ENCODE measurements at places on chromosomes 5 and 9. TPM values are rescaled to one million over a fixed set of nuclear protein-coding genes. Genes with fewer than 3 reads are reported as not detected.

- no peak overlapping the region for H3K4me3 ChIP-seq
- H3K36me3 ChIP-seq: no peaks in the 10 kb centered on the region
- no peak overlapping the region for H3K27ac ChIP-seq
Measured at GRCh38 chr5:89041976-89042375, 159.0 kb upstream of the MEF2C start.

DNA sequence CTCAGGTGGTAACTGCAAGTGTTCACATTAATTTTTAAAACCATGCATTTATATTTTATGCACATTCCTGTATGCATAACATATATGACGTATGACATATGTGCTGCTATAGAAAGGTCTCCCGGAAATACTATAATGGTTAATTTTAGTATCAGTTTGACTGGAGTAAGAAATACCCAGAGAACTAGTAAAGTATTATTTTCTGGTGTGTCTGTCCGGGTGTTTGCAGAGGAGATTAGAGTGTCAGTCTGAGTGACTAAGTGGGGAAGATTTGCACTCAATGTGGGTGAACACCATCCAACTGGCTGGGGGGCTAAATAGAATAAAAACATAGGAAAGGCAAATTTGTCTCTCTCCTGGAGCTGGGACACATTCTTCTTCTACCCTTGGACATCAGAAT, 26.9 kb downstream of the UIMC1 start:
- no peak overlapping the region for H3K27ac ChIP-seq
- H3K4me3 ChIP-seq: no peak overlapping the region
- no peak for DNase-seq
- H3K27me3 ChIP-seq: no peaks in the 10 kb centered on the region

GRCh38 chr5:148237785-148238417, 424 bp upstream of the MARCOL start:
- H3K4me1 ChIP-seq: no peaks in the 10 kb centered on the region
- H3K4me3 ChIP-seq: no peak overlapping the region
- no peak overlapping the region for H3K27ac ChIP-seq
- no peak for DNase-seq
- no peaks in the 10 kb centered on the region for H3K36me3 ChIP-seq

DNA sequence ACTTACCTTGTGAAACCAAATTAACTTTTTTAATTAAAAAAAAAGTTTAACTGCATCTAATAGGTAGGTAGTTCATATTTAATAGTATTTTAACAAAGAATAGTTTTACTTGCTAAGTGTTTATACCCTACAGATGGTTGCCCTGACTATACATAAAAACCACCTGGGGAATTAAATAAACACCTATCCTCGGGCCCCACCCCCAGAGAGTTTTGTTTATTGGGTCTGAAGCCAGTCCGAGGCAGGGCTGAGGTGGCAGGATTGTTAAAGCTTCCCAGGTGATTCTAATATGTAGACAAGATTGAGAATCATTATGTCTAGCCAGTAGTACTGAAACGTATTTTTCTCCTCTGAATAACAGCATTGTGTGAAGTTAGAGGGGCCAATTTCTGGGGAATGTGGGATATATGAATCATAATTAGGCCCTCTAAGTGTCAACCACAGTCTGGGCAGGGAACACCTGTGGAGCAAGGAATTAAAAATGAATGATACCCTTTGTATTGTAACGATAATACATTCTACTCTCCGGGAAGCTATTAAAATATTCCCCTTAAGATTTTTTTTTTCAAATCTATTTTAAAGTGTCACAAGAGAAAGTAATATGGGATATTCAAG, 5.6 kb upstream of the PAM start:
- DNase-seq: no peak
- H3K27me3 ChIP-seq: no peaks in the 10 kb centered on the region
- no peak overlapping the region for H3K4me3 ChIP-seq
- H3K27ac ChIP-seq: no peak overlapping the region
- H3K4me1 ChIP-seq: peaks cover 13% of the 10 kb centered on the region

GRCh38 chr5:63155310-63155631, 576.7 kb downstream of the LRRC70 start:
- no peak overlapping the region for H3K27ac ChIP-seq
- H3K4me1 ChIP-seq: no peaks in the 10 kb centered on the region
- no peak for DNase-seq
- no peaks in the 10 kb centered on the region for H3K27me3 ChIP-seq
- H3K36me3 ChIP-seq: no peaks in the 10 kb centered on the region
- H3K4me3 ChIP-seq: no peak overlapping the region

- H3K27me3 ChIP-seq: no peaks in the 10 kb centered on the region
- H3K4me1 ChIP-seq: no peaks in the 10 kb centered on the region
- no peaks in the 10 kb centered on the region for H3K36me3 ChIP-seq
- DNase-seq: no peak
- H3K4me3 ChIP-seq: no peak overlapping the region
Measured at GRCh38 chr5:91139572-91140200, 243.4 kb downstream of the ARRDC3 start.

GRCh38 chr9:96383165-96383942, at the start of gene SLC35D2:
Gene SLC35D2 (minus strand): TSS chr9:96383711. CDS start chr9:96383634, 77 bp downstream.
- peak within 1 kb of the TSS; percentile 54 for H3K4me3 ChIP-seq
- no peak within 1 kb of the TSS for H3K27ac ChIP-seq
- no peaks in the 10 kb centered on the region for H3K27me3 ChIP-seq
- peaks cover 4% of the 10 kb centered on the region for H3K36me3 ChIP-seq

- H3K4me3 ChIP-seq: no peak overlapping the region
- no peaks in the 10 kb centered on the region for H3K27me3 ChIP-seq
- no peak overlapping the region for H3K27ac ChIP-seq
- no peaks in the 10 kb centered on the region for H3K36me3 ChIP-seq
- no peaks in the 10 kb centered on the region for H3K4me1 ChIP-seq
- DNase-seq: no peak
Measured at GRCh38 chr5:14440582-14441431, 140.8 kb upstream of the OTULINL start.

GRCh38 chr5:153896117-153896516, 142.6 kb downstream of the FAM114A2 start:
- no peaks in the 10 kb centered on the region for H3K27me3 ChIP-seq
- no peaks in the 10 kb centered on the region for H3K36me3 ChIP-seq
- no peaks in the 10 kb centered on the region for H3K4me1 ChIP-seq
- no peak for DNase-seq
- H3K27ac ChIP-seq: no peak overlapping the region

DNA sequence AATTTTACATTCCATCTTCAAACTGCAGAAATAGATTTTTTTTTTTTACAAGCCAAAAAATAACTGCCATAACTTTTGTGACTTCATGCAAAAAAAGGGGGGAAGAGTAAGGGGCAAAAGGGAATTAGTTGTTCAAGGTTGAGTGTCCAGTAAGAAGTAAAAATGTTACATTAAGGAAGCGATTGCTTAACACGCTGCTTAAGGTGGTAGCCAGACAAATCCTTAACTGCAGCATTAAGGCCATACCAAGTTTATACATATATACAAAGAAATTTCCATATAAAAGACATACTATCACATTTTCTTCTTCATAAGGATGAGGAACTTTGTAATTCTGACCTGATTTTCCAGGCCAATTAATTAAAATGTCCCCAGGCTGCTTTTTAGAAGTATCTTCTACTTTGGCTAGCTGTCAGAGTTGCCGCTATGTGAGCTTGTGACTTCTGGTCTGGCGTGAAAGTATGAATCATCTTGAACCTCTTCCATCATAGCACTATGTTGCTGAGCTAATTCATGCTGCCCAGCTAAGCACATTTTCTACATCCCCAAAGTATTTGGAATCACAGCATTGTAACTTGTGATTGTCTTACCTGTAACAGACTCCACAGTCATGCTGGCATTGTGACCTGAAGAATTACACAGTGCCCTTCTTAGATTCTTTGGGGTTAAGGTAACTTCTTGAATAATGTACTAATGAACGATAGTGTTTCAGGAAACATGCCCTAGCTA, 40.0 kb downstream of the G3BP1 start:
- no peak overlapping the region for H3K4me3 ChIP-seq
- no peak for DNase-seq
- no peaks in the 10 kb centered on the region for H3K4me1 ChIP-seq
- no peak overlapping the region for H3K27ac ChIP-seq
- peaks cover 56% of the 10 kb centered on the region for H3K36me3 ChIP-seq

- H3K4me1 ChIP-seq: no peaks in the 10 kb centered on the region
- H3K36me3 ChIP-seq: no peaks in the 10 kb centered on the region
- H3K4me3 ChIP-seq: no peak overlapping the region
Measured at GRCh38 chr9:92504881-92505280, 22.6 kb upstream of the ASPN start.

- no peaks in the 10 kb centered on the region for H3K27me3 ChIP-seq
- no peak for DNase-seq
- H3K36me3 ChIP-seq: no peaks in the 10 kb centered on the region
- H3K27ac ChIP-seq: no peak overlapping the region
Measured at GRCh38 chr9:19926774-19927173, 137.9 kb upstream of the SLC24A2 start.

DNA sequence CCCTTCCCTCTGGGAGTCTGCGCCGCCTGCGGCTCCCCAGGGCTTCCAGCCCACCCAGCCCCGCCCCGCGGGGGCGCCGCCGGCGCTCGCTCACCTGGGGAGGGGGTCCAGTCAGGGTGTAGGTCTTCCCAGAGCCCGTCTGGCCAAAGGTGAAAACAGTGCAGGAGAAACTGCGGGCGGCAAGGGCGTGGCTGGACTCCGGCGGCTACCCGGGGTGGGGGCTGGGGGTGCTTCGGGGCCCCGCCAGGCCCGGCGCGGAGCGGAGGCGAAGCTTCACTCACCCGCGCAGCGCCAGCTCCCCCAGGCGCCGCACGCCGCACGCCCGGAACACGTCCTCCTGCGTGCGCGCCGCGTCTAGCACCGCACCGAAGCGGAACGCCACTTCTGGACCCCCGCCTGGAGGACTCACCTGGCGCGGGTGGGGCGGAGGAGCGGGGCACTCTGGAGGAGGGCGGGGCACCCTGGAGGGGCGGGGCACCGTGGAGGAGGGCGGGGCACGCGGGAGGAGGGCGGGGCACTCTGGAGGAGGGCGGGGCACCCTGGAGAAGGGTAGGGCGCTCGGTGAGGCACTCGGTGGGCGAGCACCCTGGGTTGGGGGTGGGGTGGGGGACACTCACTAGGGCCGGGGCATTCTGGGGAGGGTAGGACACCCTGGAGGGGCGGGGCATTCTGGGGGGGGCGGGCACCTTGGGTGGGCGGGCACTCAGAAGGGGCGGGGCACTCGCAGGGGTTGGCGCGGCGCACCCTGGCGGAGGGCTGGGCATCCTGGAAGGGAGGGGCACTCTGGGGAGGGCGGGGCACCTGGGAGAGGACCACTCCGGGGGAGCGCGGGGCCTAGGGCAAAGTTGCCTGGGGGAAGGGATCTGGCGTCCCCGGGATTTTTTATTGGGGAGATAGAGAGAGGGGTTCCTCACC, 814 bp downstream of the KIF12 start:
- H3K4me1 ChIP-seq: peaks cover 6% of the 10 kb centered on the region
- H3K27me3 ChIP-seq: peaks cover 30% of the 10 kb centered on the region
- no peak overlapping the region for H3K27ac ChIP-seq
- no peaks in the 10 kb centered on the region for H3K36me3 ChIP-seq
- DNase-seq: no peak
- no peak overlapping the region for H3K4me3 ChIP-seq

DNA sequence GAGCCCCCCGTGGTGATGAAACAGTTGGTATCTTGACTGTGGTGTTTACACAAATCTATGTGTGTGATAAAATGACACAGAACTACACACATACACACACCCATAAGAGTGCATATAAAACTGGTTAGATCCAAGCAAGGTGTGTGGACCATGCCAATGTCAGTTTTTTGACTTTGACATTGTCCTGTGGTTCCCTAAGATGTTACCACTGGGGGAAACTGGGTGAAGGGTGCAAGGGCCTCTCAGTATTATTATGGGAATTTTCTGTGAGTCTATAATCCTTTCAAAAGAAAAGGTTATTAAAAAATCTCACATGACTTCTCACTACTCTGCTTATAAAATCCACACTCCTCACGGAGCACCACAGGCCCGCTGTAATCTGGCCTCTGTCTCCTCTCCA, 13.4 kb upstream of the KCNIP1 start:
- H3K4me1 ChIP-seq: no peaks in the 10 kb centered on the region
- no peaks in the 10 kb centered on the region for H3K36me3 ChIP-seq
- no peak for DNase-seq
- H3K4me3 ChIP-seq: no peak overlapping the region

WDR38 gene
- not detected for total RNA-seq

GRIN1 gene
- not detected for total RNA-seq

IL13 gene
- 0.17 TPM for total RNA-seq

PCDHGA9 gene
- not detected for total RNA-seq

CA9 gene
- not detected for total RNA-seq

Data from CD4-positive, alpha-beta T cell (primary cell).